ENCODE measurements at places on chromosomes 3 and 15. TPM values are rescaled to one million over a fixed set of nuclear protein-coding genes. Genes with fewer than 3 reads are reported as not detected.

- DNase-seq, result no peak
These were observed 4.7 kb downstream of the RBMS3 start for GRCh38 chr3:29285471-29286071.

Gene ZIC1
- 15.6 TPM for total RNA-seq

GRCh38 chr3:41234823-41235721 is 35.8 kb downstream of the CTNNB1 start:
- no peak for DNase-seq

DNA sequence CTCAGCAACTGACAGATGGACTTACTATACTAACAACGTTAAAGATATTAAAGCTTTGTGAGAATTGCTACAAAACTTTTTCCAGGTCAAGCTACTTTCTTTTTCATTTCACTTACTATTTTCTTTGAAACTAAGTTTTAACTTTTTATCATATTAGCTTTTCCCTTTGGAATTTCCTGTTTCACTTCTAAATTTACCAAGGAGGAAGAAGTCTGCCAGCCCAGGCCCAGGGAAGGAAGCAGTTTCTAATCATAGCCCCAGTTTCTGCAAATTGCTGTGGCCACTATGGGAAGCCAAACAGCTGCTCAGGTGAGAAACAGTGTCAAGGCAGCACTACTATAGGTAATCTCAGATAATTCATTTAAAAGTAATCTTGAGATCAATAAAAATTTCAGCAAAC is 18.4 kb downstream of the CYFIP1 start:
- DNase-seq, result no peak

GRCh38 chr15:64895285-64896065 is 16.2 kb upstream of the ANKDD1A start:
- no peak for DNase-seq

- no peak for DNase-seq
These were observed 59.0 kb downstream of the MAGI1 start for GRCh38 chr3:65979731-65980130.

GRCh38 chr3:94524102-94524919 is 461.4 kb downstream of the NSUN3 start:
- DNase-seq, result no peak

DNA sequence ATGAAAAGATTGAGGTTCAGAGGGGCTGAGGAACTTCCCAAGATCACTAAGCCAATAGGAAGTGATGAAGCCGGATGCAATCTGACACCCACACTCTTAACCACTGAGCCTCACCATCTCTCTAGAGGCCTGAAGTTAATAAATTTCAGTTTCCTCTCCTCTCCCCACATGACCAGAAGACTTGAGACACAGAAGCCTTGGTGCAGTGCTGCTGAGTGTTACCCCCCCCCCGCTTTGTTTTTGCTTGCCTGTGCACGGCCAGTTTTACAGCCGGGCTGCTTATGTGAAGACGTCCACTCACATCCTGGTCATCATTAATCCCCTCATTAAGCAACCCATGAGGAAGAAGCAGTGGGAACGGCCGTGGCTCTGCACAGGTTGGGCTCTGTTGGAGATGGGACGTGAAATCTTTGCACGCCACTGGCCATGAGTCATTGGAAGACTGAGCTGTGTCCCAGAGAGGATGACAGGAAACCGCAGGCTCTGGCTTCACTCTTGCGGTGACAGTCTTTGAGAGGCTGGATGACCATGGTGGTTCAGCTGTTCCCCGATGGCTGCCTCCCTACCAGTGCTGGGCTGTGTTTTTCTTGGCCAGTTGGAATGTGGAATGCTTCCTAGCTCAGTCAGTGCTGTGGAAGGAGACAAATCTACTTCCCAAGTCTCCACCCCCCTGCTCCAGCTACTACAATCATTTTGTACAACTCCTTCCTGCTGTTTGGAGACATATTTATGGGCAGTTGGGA is 232.6 kb upstream of the LRTM1 start:
- no peak for DNase-seq

DNA sequence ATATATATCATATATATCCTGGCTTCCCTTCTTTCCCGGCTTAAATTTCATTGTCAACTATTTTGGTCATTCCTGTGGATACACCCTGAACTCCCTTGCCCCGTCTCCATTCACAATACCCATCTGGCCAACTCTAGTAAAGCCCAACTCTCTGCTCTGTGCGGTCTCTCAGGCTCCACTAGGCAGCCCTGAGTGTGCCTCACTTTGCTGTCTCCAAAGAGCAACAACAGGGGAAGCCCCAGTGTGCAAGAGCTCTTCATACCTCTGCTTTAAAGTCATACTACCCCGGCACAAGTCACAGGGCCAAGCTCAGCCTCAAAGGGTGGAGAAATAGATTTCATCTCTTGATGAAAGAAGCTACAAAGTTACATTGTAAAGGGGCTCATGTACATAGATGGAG is 18.9 kb upstream of the FEM1B start:
- no peak for DNase-seq

- DNase-seq, result no peak
These were observed 35.4 kb downstream of the MBNL1 start for GRCh38 chr3:152304160-152304559.

DNA sequence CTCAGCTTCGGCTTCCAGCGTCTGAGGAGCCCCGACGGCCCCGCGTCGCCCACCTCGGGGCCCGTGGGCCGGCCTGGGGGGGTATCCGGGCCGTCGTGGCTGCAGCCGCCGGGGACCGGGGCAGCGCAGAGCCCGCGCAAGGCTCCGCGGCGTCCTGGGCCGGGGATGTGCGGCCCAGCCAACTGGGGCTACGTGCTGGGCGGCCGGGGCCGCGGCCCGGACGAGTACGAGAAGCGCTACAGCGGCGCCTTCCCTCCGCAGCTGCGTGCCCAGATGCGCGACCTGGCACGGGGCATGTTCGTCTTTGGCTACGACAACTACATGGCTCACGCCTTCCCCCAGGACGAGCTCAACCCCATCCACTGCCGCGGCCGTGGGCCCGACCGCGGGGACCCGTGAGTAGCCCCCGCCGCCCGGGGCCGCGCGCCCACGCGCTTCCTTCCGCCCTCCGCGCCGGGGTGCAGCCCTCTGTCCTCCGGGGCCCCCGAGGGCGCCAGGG is 462 bp downstream of the EDEM1 start:
- DNase-seq, result no peak

- no peak for DNase-seq
These were observed 5.4 kb downstream of the FBXL22 start for GRCh38 chr15:63602595-63602994.

DNA sequence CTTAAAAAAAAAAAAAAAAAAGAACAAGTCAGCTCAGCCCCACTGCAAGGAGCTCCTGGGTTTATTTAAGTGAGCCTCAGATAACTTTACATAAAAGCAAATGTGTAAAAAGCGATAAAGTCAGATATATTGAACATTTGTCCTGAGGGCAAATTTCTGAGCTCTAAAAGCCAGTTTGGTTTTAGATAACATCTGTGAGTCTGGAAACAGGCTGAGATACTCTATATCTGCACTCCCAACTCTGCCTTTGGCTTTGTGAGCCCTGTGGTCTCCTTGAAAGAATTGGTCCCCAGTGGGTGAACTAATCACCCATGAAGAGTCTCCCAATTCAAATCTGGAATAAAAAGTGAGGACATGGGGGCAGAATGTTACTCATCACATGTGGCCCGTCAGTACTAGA is 104.6 kb downstream of the APBA2 start:
- no peak for DNase-seq

Gene GATA2
- total RNA-seq, result 0.31 TPM

Gene SMARCC1
- 104 TPM for total RNA-seq

Gene NR2E3
- 0.16 TPM for total RNA-seq

Gene GABRR3
- not detected for total RNA-seq

Gene DZIP1L
- 9.2 TPM for total RNA-seq

DNA sequence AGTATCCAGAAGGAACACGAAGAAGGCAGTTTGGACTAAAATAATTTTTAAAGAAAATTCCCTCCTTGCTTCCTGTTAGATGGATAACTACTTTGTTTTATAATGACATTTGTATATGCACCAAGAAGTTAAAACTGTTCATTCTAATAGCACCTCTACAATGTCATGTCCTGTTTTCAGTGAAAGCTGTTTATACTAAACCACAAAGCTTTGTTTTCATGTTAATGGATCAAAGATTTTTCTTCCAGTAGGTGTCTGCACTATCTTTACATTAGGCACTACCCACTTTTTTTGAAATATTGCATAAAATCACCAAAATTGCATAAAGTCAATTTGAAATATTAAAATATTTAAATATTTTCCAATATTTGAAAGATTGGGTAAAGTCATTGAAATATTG is 10.1 kb downstream of the RARRES1 start:
- DNase-seq, result no peak

Gene TTLL13
- total RNA-seq, result 0.31 TPM

Gene FYCO1
- total RNA-seq, result 2.5 TPM

GRCh38 chr3:169295912-169296570 is 367.5 kb downstream of the MECOM start:
- DNase-seq, result no peak

- no peak for DNase-seq
These were observed 463.1 kb upstream of the GOLIM4 start for GRCh38 chr3:168558728-168559411.

Gene GASK1A
- total RNA-seq, result 8.4 TPM

Gene AADAC
- total RNA-seq, result not detected

Gene FAM98B
- total RNA-seq, result 47.9 TPM

- no peak for DNase-seq
These were observed 291.3 kb downstream of the TLE3 start for GRCh38 chr15:69806287-69806915.

DNA sequence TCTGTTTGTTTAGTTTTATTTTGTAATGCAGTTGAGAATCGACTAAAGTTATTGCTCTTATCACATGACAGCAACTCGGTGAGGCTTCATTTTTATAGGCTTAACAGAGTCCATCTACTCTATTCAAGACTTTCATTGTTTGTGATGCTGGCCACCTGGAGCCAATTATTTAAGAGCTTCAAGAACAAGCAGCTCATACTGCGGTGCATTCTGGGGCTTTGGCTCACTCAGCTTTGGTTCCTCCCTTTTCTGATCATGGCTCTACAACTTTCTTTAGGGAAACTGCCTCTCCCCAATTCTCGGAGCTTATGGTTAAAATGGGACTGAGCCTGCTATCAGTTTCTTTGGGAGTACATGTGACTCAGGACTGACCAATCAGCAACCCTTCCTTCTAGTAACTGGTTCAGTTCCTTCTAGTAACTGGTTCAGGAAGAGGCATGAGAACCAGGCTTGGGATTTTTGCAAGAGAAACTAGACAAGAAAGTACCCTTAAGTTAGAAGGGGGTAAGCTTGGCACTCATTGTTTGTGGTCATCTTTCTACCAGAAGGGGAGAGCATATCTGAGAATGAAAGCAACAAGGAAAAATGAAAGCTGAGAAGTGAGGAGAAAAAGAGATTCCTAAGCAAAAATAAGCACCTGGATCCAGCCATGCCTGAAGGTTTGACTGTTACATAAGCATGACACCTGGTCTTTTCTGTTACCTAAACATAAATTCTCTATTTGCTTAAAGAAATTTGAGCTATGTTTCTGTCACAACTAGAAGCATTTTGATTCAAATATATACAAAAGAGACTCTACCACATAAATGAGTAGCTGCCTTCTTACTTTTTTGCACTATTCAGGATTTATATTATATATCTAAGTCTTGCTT is 24.1 kb upstream of the ARHGEF3 start:
- no peak for DNase-seq

Gene GLDN
- total RNA-seq, result 2.3 TPM

- no peak for DNase-seq
These were observed 284.2 kb upstream of the TPM1 start for GRCh38 chr15:62758126-62758951.

- no peak for DNase-seq
These were observed 34.5 kb downstream of the ZBTB11 start for GRCh38 chr3:101642441-101642840.

DNA sequence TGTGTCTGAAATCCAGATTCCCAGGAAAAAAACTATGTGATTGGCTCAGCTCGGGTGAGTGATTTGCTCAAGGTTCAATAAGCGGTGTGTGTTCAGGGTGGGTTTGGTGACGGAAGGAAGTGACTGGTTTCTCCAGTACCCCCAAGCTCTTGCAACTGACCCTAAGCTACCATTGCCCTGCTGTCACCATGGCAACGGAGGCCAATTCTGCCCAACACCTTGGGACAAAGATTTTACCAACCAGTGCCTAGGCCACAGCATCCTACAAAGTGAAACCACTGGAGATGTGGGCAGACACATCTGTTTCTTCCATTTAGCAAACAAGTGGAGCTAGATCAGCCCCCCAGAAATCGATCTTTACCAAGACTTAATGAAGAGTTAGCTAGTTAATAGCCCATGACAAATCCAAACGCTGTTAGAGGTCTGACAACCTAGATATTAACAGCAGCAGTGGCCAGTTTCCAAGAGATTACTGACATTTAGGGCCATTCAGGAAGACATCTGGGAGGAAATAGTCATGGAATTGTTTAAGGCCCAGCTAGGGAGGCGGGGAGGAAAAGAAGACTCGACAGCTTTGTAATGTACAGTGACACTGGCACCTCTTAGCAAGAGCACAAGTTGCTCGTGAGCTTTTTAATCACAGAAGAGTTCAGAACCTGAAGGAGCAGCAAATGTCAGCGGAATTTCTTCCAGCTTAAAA is 195.9 kb downstream of the SLCO3A1 start:
- DNase-seq, result no peak

DNA sequence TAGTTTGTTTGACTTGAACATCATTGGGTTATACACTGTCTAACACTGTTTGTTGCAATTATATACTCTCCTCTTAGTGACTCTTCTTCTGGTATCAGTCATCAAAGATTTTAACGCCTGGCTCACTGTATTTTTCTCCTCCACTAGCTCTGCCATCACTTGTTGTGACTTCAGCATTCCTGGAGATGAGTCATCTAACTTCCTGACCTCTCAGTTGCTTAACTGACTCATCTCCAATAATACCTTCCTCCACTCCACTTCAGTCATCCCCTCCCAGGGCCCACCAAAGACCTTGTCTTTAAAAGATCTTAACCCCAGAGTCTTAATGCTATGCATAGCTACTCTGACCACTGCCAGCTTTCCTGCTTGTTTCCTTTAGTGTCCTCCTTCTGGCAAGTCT is 28.6 kb upstream of the CLSTN2 start:
- DNase-seq, result no peak

Gene LRRIQ4
- 0.31 TPM for total RNA-seq

Gene ANKUB1
- total RNA-seq, result 0.78 TPM

- DNase-seq, result no peak
These were observed 1089.8 kb downstream of the TUSC7 start for GRCh38 chr3:117799387-117799735.
